ENCODE measurements at places on chromosomes 4 and X. TPM values are rescaled to one million over a fixed set of nuclear protein-coding genes. Genes with fewer than 3 reads are reported as not detected.

MAGEE2 gene
- not detected for total RNA-seq

TEX13B gene
- not detected for total RNA-seq

DNA sequence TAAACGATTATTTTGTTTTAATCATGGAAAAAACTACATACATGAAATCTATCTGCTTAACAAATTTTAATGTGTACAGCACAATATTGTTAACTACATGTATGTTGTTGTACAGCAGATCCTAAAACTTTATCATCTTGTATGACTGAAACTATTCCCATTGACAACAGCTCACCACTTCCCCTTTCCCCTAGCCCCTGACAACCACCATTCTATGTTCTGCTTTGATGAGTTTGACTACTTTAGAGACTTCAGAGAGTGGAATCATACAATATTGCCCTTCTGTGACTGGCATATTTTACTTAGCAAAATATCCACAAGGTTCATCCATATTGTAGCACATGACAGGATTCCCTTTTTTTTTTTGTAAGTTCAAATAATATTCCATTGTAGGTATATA, 185.9 kb downstream of the CFAP299 start:
- DNase-seq: no peak
- H3K4me1 ChIP-seq: no peaks in the 10 kb centered on the region
- H3K4me3 ChIP-seq: no peak overlapping the region
- no peaks in the 10 kb centered on the region for H3K27me3 ChIP-seq

GRCh38 chr4:41212616-41213203, 1.6 kb downstream of the APBB2 start:
- peaks cover 39% of the 10 kb centered on the region for H3K4me1 ChIP-seq
- peak overlapping the region; percentile 92 for H3K27ac ChIP-seq
- peak overlapping the region; percentile 95 for H3K4me3 ChIP-seq
- no peaks in the 10 kb centered on the region for H3K36me3 ChIP-seq
- DNase-seq: no peak

GRCh38 chr4:189049682-189050081, 891.0 kb upstream of the FRG1 start:
- no peak for DNase-seq
- H3K4me3 ChIP-seq: no peak overlapping the region
- no peaks in the 10 kb centered on the region for H3K27me3 ChIP-seq
- no peaks in the 10 kb centered on the region for H3K36me3 ChIP-seq
